GM12892 (cell line): ENCODE measurements at places on chromosomes 16 and 17.

DNA sequence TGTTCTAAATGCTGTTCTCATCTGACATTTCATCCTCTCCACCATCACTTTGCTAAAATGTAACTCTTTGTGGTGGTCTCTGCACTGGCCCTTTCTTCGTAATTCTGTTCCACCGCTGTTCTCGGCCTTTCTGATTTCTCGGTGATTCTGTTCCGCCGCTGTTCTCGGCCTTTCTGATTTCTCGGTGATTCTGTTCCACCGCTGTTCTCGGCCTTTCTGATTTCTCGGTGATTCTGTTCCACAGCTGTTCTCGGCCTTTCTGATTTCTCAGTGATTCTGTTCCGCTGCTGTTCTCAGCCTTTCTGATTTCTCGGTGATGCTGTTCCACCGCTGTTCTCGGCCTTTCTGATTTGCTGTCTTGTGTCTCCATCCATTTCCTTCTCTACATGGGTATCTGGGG is 12.3 kb downstream of the FOXF1 start:
- no peak for DNase-seq

GRCh38 chr17:61478026-61478789 is 26.0 kb downstream of the TBX4 start:
- no peak for DNase-seq

DNA sequence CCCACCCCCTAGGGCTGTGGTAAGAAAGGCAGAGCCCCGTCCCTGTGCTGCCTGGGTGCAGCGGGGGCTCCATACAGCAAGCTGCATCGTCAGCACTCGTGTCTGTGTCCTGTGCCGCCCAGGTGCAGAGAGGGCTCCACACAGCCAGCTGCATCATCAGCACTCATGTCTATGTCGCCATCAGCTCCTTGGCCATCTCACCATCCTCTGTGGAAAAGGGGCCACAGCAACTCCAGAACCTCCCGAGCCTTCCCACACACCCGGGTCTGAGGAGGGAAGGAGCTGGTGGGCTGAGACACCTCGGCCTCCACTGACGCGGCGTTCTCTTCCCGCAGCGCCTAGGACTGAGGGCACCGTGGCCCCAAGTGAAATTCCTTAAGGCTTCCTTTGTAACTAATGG is 72.9 kb upstream of the CHMP6 start:
- DNase-seq, result no peak

DNA sequence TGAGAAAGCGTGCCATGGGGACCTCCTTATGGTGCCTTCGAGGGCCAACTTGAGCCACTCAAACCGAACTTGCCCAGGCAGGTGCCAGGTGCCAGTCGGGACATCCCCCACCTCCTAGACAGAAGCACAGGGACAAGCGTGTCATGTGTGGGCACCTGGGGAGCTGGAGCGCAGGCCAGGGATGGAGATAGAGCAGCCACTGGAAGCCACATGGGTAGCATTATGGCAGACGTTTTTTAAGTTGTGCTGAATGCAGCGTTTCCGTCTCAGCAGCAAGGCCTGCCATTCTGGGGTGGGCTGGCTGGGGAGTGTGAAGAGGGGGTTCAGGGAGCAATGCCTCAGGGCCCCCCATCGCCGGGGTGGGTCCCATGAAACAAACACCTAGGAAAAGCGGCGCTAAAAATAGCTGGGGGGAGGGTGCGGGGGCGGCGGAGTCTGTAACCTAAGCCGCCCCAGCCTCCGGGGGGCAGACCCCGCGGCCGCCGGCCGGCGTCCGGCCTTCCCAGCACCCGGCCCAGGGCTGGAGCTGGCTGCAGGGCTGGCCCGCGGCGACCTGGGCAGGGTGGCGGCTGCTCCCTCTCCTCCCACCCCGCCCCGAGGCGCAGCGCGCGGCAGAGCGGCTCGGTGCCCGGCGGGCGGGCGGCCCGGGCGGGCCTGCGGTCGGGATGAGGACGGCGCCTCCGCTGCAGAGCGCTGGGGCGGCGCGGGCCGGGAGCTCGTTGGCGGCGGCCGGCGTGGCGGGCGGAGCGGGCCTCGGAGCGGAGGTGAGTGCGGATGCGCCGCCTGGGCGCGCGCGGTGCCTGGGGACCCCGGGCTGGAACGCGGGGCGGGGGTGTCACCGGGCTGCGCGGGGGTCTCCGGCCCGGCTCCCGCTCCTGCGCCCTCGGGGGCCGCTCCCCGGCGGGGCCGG is at the start of gene ZNF469:
Gene ZNF469, plus strand, starts transcription at position 469 of the 910 bp plus-strand sequence. CDS start 44,512 bp downstream, outside the sequence.
- no peak for DNase-seq

DNA sequence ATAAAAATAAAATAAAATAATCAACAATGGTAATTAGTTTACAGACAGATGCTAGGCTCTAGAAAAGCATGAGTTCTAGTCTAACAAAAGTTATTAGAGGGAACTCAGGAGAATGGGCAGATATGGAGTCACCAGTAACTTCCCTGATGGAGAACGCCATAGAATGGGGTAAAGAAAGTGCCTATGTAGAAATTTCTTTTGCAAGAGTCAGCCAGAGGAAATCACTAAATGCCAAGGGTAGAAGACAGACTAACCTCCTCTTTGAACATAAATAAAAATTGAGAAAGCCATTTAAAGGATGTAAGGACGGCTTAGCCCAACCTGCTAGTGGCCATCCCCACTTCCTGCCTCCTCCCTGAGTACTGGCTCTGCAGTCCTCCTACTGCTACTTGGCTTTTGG is 141.6 kb downstream of the VPS53 start:
- no peak for DNase-seq

GRCh38 chr16:65938083-65938482 is 428.4 kb upstream of the CDH5 start:
- DNase-seq, result no peak

- DNase-seq, result no peak
Observed at GRCh38 chr17:81367171-81367570, 28.1 kb upstream of the BAHCC1 start.

DNA sequence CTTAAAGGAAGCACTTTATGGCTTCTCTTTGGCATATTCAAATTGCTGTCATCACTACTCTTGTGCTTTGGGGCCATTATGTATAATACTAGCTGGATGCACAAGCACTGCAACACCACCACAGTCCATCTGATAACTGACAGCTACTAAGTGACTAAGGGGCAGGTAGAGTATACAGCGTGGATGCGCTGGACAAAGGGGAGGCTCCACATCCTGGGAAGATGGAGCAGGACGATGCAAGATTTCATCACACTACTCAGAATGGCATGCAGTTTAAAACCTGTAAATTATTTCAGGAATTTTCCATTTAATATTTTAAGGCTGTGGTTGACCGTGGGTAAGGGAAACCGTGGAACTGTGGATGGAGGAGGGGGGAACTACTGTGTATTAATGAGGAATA is 25.0 kb downstream of the MPRIP start:
- DNase-seq, result no peak

GRCh38 chr17:32586666-32587065 is 99.9 kb downstream of the CDK5R1 start:
- no peak for DNase-seq
